Stimulated activated CD4-positive, alpha-beta T cell treated with anti-CD3 and anti-CD28 coated beads, Interleukin-2, amount 100 ng/mL, for 24 hours (primary cell): ENCODE measurements at places on chromosomes 2 and 18.

DNA sequence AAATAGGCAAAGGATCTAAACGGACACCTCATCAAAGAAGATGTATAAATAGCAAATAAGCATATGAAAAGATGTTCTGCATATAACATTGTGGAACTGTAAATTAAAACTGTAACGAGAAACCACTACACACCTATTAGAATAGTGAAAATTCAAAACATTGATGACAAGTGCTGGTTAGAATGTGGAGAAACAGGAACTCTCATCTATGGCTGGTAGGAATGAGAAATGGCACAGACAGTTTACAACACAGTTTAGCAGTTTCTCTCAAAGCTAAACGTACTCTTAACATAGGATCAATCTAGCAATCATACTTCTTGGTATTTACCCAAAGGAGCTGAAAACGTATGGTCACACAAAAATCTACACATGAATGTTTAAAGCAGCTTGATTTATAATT is 126.2 kb downstream of the TRIB2 start:
- no peak for DNase-seq

GRCh38 chr2:209426432-209426831 is 2.6 kb downstream of the MAP2 start:
- DNase-seq = no peak

- no peak for DNase-seq
These were observed 325.1 kb downstream of the RNF144A start for GRCh38 chr2:7242189-7242867.

- no peak for DNase-seq
These were observed 6.6 kb downstream of the KIF1A start for GRCh38 chr2:240813231-240813921.

GRCh38 chr2:10439185-10439879 is 8.8 kb downstream of the ODC1 start:
- no peak for DNase-seq
